ENCODE measurements at places on chromosomes 4 and X.

DNA sequence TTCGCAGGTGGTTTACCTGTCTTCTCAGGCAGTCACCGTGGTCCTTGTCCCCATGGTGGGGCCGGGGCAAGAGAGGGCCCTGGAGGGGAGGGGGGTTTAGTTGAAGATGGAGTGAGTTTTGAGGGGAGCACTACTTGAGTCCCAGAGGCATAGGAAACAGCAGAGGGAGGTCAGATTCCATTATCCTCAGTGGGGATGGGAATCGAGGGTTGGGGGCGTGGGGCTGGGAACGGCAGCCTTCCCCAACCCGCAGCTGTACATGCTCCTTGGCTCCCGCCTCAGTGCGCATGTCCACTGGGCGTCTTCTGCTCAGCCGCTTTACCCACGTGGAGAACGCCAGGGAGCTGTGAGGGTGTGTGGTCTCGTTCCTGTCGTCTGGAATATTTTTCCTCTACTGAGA lies at the start of gene GAGE10:
Gene GAGE10, plus strand, starts transcription at position 301 of the 400 bp plus-strand sequence. CDS start 1,214 bp downstream, outside the sequence.
- no peak for DNase-seq

GRCh38 chrX:77446029-77446585 lies 1.1 kb upstream of the FGF16 start:
- no peak for DNase-seq

DNA sequence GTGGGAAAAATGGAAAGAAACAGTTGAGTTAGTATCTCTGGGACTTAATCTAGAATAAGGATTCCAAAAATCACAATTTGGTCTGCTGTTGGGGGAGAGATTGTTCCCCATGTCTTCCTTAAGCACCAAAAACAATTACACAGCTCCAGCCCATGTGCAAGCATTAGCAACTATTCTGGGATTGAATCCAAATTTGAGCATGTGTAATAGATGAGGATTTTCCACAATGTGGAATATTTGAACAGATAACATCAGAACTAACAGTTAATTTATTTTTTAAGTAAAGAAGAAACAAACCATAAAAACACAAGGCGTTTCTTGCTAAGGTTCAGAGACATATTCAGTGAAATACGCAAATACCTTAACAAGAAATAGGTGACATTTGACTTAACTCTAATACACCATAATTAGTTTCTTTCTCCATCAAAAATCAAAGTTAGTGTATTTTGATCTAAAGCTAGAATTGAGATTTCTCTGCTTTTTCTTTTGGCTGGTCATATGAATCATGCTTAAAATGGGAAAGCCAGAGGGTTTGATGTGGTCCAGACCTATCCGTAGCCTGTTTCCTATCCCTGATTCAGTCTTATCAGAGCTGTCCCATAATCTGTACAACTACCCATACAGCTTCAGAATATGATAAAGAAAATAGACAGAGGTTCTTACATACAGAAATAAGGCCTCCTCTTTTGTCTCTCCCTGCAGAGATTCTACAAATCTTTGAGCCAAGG lies 413.4 kb downstream of the PACRGL start:
- no peak for DNase-seq

DNA sequence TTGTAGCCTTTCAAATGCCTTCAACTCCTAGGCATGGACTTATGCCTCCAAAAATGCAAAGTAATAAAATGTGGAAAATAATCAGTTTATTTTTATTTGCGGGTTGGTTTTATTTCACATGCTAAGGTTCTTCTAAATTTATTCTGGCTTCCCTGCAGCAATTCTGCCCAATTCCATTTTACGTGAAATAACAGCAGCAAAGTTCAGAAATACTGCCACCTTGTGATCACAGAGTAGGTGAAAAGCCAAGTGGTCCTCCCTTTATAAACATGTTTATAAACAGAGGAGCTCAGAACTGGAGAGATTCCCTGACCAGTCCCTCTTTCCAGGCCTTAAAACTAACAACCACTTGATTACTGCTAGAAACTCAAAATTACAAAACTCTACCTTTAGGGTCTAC lies 14.7 kb upstream of the DCHS2 start:
- no peak for DNase-seq

DNA sequence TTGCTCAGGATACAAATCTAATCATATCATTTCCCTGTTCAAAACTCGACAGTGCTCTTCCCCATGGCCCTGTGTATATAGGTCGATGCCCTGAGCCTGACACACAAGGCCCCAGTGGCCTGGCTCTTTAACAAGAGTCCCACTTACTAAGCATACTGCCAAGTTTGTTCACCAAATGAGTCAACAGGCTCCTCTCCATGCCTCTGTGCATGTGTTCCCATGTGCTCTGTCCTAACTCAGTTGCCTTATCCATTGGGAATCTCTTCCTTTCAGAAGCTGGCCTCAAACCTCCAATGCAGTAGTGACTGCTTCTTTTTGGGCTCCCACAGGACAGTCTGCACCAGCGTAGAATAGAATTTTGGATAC lies 18.9 kb upstream of the CXCR3 start:
- no peak for DNase-seq

DNA sequence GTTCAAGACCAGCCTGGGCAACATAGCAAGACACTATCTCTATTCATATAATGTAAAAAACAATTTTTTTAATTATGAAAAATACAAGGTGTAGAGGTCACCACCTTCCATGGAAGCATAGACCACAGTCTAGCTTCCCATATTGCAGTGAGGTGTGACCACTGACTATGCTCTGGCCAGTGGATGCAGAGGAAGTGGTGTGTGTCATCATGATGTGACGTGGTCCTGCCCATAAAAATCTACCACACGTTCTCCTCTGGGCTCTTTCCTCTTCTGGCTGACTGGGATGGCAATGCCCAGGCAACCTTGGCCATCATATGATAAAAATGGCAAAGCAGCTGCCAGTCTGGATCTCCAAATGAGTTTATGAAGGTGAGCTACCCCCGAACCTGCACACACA lies 65.7 kb downstream of the RBM47 start:
- DNase-seq: no peak

Data from stimulated activated CD8-positive, alpha-beta memory T cell treated with anti-CD3 and anti-CD28 coated beads, Interleukin-4, amount 100 ng/mL, for 4 hours (primary cell).